T-helper 1 cell treated with Interleukin-12 subunit alpha and Interleukin-12 subunit beta and Interleukin-4 antibody, amounts not matched to agents 30 ng/mL and 1 ng/mL, for 36 hours (primary cell): ENCODE measurements at places on chromosomes 5 and 9. TPM values are rescaled to one million over a fixed set of nuclear protein-coding genes. Genes with fewer than 3 reads are reported as not detected.

Gene LCN15
- not detected in 2 replicates for total RNA-seq

Gene DOCK2
- 333 and 346 TPM in 2 replicates for total RNA-seq

Gene KYAT1
- total RNA-seq = 13.9 and 14.9 TPM in 2 replicates

Gene IL9
- 0.51 and 1.3 TPM in 2 replicates for total RNA-seq

Gene PAEP
- not detected in 2 replicates for total RNA-seq

Gene SPAAR
- not detected in 2 replicates for total RNA-seq

Gene CTXN3
- not detected in 2 replicates for total RNA-seq

Gene PCDHGC4
- total RNA-seq = 0.37 TPM in 1 of 2 replicates, not detected in the other

Gene MLANA
- not detected in 2 replicates for total RNA-seq

Gene TMEM215
- not detected in 2 replicates for total RNA-seq
